LHCN-M2 (cell line): ENCODE measurements at places on chromosomes 5 and 9. TPM values are rescaled to one million over a fixed set of nuclear protein-coding genes. Genes with fewer than 3 reads are reported as not detected.

- DNase-seq, result no peak
These were observed 59.3 kb upstream of the RNU6ATAC start for GRCh38 chr9:134223591-134224122.

GRCh38 chr5:43236653-43237355 is 44.8 kb downstream of the NIM1K start:
- DNase-seq, result no peak

DNA sequence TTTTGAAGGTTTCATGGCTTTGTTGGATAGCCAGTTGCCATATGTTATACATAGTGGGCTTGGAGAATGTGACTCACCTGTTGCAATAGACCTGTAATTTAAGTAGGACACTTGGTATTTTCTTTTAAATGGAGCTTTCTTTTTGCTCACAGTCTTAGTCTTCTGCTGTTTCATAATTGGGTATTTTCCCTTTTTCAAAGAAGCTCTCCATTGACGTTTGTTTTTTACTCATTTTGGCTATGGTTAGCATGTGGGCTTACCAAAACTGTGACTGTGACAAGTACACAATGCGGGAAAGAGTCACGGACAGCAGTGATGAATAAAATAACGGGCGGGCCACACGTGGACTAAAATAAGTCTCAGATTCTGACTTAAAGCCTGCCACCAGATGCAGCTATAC is 23.2 kb upstream of the RNF20 start:
- no peak for DNase-seq

GRCh38 chr5:159489779-159490178 is 159.5 kb upstream of the IL12B start:
- DNase-seq, result no peak

KIAA1958 gene
- total RNA-seq, result 0.71 and 1.4 TPM in 2 replicates

SLCO4C1 gene
- not detected in 2 replicates for total RNA-seq

FCN2 gene
- not detected in 2 replicates for total RNA-seq
